ENCODE measurements at places on chromosomes 11 and 22. TPM values are rescaled to one million over a fixed set of nuclear protein-coding genes. Genes with fewer than 3 reads are reported as not detected.

GRCh38 chr11:97638641-97639224 is 1248.9 kb downstream of the JRKL start:
- no peak for DNase-seq

- DNase-seq = no peak
Measured at GRCh38 chr11:11016943-11017342, 159.1 kb upstream of the ZBED5 start.

DNA sequence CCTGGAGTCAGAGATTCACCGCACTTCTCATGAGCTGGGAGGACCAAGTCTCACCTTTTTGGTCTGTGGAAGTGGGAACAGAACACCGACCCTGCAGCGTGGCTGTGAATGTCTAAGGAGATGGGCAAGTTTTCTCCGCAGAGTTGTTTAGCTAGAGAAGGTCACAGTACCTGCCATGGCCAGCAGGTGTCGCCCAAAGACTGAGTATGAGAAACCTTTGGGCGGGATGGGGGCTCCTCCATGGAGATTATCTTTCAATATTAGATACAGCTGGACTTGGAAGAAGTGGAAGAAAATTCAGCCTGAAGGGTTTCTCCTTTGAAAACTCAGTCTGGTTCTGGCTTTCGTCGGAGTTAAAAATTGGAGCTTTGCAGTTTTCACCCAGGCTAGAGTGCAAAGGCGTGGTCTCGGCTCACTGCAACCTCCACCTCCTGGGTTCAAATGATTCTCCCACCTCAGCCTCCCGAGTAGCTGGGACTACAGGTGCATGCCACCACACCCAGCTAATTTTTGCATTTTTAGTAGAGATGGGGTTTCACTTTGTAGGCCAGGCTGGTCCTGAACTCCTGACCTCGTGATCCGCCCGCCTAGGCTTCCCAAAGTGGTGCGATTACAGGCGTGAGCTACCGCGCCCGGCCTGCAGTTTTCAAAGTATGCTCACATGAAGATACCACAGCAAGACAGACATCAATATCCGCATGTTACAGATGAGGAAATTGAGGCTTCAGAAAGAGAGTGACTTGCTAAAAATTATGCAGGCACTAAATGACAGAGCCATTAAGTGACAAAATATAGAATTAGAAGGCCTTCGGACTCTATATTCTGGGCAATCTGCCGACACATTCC is 10.7 kb upstream of the DSCAML1 start:
- peak; percentile 86 for DNase-seq

- peak; percentile 93 for DNase-seq
Measured at GRCh38 chr22:31343235-31344191, 2.6 kb downstream of the PATZ1 start.

DNA sequence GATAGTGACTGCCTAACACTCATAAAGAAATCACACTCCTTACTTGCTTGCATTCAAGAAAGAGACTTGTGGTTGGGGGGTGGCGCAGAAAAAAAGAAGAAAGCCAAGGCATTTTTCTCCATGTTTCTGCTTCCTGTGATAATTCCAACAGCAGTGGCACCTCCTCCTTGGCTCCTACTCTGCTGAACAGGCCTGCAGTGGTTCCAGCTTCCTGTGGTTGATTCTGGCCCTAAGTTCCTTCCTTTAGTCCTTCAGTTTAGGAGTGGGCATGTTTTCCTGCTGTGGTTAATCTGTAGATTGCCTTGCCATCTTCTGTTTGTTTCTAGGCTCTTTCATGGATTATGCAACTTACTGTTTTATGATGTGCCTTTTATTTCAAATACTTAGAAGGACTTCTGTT is 940.4 kb downstream of the DLG2 start:
- DNase-seq = no peak

GRCh38 chr22:17444204-17444504 is 74.9 kb downstream of the CECR2 start:
- no peak for DNase-seq

DNA sequence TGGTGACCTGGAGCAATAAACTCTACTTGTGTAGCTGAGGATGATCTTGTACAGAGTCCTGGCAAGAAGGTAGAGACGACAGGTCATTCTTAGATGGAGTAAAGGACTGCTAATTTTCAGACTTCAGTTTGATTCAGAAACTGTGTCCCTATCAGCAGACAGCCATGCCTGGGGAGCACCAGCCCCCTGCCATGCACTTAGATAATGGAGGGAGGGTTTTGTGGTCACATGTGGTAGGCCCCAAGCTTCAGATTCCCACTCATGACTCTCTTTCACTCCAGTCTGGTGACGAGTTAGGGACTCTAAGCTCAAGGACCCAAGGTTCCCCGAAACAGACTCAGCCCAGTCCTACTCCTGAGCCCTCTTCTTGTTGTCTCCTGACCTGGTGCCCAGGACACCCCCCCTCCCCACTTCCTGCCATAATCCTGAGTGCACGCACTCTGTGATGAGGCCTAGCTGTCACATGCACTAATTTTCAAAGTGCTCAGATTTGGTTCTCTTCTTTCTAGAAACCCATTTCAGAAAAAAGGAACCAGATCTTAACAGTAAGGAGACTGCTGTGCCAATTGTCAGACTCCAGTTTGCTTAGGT is 10.2 kb upstream of the AMPD3 start:
- no peak for DNase-seq

Gene LAYN
- total RNA-seq = 17.5 TPM

Gene THY1
- 7.8 TPM for total RNA-seq

Gene EHF
- 36.4 TPM for total RNA-seq
